ENCODE measurements at places on chromosomes 7 and 10.

- DNase-seq: peak; percentile 75
These were observed 43.5 kb downstream of the TMEM270 start for GRCh38 chr7:73904219-73905137.

DNA sequence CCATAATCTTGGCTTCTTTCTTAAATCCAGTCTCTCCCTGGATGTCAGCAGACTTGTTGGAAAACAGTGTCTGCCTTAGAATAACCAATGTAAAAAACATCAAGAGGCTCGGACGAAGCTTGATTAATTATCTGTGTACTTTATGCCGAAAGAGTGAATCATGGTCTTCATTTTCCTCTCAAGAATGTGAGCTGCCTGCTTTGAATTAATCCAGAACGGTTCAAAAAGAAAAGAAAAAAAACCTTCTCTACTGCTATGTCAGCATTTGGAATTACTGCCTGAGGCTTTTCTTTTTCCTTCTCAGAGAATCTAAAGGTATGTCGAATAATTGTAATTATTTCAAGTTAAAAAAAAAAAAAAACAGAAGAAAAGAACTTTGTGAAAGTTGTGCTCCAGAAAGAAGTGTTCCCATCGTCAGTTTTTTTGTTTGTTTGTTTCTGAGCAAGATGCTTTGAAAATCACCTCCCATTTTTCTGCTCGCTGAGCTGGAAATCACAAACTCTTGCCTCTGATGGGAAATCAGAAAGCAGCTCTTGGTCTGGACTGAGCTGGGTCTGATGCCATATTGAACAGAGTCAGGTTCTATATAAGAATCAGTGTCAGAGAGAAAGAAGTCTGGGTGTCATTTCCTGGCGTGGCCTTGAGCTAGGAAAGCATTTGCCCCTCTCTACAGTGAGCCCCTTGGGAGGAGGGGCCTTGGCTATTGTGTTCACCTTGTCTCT, 20.2 kb downstream of the PLPP4 start:
- DNase-seq: no peak

DNA sequence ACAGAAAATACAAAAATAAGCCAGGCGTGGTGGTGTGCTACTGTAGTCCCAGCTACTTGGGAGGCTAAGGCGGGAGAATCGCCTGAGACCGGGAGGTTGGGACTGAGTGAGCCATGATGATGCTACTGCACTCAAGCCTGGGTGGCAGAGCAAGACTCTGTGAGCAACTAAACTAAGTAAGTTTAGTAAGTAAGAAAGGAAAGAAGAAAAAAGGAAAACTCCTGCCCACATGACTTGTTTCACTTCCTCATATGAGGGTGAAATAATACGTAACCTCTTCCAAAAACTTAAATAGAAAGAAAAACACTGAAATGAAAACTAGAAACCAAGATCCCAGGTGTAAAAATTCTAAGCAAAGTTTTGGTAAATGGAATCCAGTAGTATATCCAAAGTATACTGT, 79.6 kb downstream of the LARP4B start:
- DNase-seq: no peak

GRCh38 chr10:82240408-82240807, 365.4 kb downstream of the NRG3 start:
- no peak for DNase-seq
